Naive thymus-derived CD8-positive, alpha-beta T cell (primary cell): ENCODE measurements at places on chromosomes 2 and 18. TPM values are rescaled to one million over a fixed set of nuclear protein-coding genes. Genes with fewer than 3 reads are reported as not detected.

DNA sequence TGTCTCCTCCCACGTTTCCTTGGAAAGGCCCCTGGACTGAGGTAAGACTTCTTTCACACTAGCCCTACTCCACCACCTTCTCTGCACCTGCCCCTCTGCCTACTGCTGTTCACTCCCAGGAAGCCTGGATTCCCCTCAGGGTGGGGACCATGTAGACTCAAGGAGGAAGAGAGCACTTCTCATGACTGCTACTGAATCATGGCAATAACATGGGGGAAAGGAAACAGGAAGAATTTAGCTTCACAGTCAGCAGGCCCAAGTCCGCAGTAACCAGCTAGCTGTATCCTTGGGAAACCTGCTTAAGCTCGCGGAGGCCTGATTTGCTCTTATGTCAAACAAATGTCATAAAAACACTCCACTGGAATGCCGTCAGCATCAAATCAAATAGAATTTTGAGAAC, 126.2 kb upstream of the CAPN13 start:
- no peaks in the 10 kb centered on the region for H3K4me1 ChIP-seq
- no peak overlapping the region for H3K27ac ChIP-seq
- no peaks in the 10 kb centered on the region for H3K27me3 ChIP-seq

GRCh38 chr2:51079945-51080344, 48.0 kb upstream of the NRXN1 start:
- no peak for DNase-seq
- no peak overlapping the region for H3K4me3 ChIP-seq
- no peaks in the 10 kb centered on the region for H3K36me3 ChIP-seq
- H3K27me3 ChIP-seq: no peaks in the 10 kb centered on the region

- H3K36me3 ChIP-seq: no peaks in the 10 kb centered on the region
- DNase-seq: peak; percentile 12
- H3K27me3 ChIP-seq: peaks cover 2% of the 10 kb centered on the region
- H3K27ac ChIP-seq: peak overlapping the region; percentile 85
Observed at GRCh38 chr2:55419233-55419678, 400 bp downstream of the CCDC88A start.

DNA sequence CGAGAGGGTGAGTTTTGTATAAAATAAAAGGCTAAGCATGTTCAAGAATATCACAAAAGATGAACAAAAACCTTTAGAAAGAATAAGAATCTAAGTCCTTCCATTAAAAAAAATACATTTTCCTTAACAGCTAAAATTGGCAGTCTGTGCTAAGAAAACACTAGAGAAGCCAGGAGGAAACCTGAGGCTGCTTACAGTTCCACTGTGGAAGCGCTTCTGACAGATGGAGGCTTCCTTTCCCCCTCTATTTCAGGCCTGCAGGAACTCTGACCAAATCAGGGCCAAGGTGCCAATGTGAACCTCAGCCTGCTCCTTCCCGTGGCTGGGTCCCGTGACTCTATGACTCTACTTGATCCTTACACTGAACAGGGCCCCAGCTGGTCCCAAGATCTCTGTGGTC, 108.1 kb upstream of the ARHGAP28 start:
- no peak overlapping the region for H3K27ac ChIP-seq
- H3K4me3 ChIP-seq: no peak overlapping the region
- H3K4me1 ChIP-seq: no peaks in the 10 kb centered on the region
- no peaks in the 10 kb centered on the region for H3K27me3 ChIP-seq
- no peaks in the 10 kb centered on the region for H3K36me3 ChIP-seq

DNA sequence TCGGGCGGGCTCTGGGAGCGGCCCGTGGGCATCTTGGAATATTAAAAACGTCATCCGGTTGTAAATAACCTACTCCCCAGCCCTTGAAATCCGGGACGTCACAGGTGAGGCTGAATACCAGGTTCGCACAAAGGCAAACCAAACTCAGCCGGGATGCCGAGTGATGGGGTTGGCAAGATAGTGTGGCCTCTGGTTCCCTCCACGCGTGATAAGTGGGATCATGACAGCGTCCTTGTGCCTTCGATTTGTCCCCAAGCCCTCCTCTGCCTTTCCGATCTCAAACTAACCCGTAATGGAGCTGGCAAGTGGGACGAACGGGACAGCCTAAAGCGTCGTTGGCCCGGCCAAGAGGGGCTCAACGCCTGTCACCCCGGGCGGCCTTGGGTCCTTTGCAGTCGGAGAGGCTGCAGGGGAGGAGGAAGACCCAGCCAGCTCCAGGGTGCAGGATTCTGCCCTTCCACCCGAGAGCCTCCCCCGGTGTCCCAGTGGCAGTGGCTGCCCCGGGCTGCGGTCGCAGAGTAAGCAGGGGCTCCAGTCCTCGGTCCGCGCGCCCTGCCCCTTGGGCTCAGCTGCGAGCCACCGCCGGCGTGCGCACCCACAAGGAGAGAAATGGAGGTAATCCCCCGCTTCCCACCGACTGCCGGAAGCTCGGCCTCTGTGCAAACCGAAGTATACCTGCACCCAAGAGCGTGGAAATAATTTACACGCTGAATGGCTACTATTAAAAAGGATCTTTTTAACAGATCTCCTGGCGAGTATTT, 13.4 kb upstream of the PAX3 start:
- H3K4me3 ChIP-seq: peak overlapping the region; percentile 19
- no peak for DNase-seq
- H3K4me1 ChIP-seq: peaks cover 3% of the 10 kb centered on the region
- H3K36me3 ChIP-seq: no peaks in the 10 kb centered on the region

GRCh38 chr2:100664756-100665101, 101.9 kb downstream of the PDCL3 start:
- peaks cover 10% of the 10 kb centered on the region for H3K4me1 ChIP-seq
- no peak for DNase-seq
- no peak overlapping the region for H3K4me3 ChIP-seq

DNA sequence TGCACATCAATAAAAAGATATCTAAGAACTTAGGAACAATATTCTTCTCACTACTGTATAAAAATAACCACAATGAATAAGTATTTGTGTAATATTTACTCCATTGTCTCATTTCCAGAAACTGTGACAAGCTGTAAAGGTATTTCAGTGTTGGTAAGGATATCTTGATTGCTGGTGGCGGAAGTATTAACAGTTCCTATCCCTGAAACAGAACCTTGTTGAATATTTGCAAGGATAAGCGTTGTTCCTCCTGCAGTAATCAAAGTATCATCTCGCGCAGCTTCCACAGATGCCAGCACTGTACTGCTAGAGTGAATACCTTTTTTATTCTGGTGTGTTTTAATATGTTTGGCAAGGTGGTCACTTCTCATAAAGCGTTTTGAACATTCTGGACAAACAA, 55.3 kb downstream of the SP3 start:
- H3K4me3 ChIP-seq: no peak overlapping the region
- peaks cover 91% of the 10 kb centered on the region for H3K36me3 ChIP-seq

ANKRD30B gene
- polyA plus RNA-seq: not detected

CYP27C1 gene
- not detected for polyA plus RNA-seq

TFCP2L1 gene
- not detected for polyA plus RNA-seq

UGT1A10 gene
- polyA plus RNA-seq: not detected

MAL gene
- 273 TPM for polyA plus RNA-seq

CHST9 gene
- not detected for polyA plus RNA-seq
